Ovary (tissue), 10 donors: ENCODE measurements at places on chromosomes 6 and 20.

DNA sequence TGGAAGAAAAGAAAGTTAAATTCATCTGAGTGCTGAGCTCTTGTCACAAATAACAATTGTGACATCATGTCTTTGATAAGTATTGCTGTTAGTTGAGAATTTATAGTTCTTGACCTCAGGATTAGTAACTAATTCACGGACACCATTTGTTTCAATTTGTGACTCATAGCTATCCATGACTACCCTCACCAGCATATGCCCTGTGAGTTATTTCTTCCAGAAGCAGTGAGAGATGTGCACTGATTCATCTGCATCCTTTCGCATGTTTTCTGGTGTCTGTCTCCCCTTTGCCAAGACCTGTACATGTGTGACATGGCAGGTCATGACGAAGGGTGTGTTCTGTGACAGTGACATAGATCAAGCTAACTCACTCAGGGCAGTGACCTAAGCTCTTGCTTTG, 86.9 kb downstream of the SOBP start:
- no peak for DNase-seq

DNA sequence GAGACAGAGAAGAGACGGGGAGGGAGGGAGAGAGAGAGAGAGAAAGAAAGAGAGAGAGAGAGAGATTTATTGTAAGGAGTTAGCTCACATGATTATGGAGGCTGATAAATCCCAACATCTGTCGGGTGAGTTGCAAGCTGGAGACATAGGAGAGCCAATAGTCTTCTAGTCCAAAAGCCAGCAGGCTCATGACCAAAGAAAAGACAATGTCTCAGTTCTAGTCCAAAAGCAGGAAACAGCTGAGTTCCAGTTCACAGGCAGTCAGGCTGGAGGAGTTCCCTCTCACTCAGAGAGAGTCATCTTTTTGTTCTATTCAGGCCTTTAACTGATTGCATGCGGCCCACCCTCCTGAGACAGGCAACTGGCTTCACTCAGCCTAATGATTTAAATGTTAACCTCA, 416.6 kb downstream of the PREX1 start:
- no peak for DNase-seq

GRCh38 chr6:45567879-45568278, 190.1 kb upstream of the SUPT3H start:
- DNase-seq: no peak

- DNase-seq: no peak
Observed at GRCh38 chr6:160249671-160250070, 8.9 kb downstream of the SLC22A2 start.

DNA sequence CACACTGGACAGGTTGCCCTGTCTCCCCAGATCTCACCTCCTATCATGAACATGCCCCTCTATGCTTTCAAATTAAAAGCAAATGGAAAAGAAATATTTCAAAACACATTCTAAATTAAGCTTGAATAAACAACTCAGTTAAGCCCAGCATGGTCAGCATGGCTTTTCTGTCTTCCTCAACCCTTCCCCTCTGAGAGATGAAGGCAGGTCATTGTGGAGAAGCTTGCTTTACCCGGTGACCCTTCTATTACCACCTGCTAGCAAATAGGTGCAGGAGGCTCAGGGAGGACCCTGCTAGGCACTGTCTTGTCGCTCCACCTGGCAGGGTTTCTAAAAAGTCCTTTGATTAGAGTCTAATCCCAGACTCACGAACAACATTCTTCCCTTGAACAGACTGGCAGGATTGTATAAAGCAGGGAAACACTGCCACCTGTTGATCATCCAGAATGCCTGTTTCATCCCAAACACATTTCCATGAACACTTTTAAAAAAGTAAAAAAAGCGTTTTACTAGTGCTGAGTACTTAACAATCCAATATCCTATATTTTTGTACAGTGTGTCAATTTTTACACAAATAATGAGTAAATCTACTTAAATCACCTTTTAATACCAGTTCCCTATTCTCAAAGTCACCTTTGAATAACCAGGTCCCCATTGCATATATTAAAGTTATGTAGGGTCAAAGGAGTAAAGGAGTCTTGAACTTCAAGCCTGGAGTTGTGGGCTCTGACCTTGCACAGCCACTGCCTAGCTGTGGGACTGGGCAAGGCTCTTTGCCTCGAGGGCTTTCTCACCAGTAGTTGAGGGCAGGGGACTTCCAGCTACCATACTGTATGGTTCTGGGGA, 75.5 kb downstream of the GPR6 start:
- peak; percentile 53 for DNase-seq

- no peak for DNase-seq
Observed at GRCh38 chr20:34022839-34023234, 29.1 kb downstream of the RALY start.

DNA sequence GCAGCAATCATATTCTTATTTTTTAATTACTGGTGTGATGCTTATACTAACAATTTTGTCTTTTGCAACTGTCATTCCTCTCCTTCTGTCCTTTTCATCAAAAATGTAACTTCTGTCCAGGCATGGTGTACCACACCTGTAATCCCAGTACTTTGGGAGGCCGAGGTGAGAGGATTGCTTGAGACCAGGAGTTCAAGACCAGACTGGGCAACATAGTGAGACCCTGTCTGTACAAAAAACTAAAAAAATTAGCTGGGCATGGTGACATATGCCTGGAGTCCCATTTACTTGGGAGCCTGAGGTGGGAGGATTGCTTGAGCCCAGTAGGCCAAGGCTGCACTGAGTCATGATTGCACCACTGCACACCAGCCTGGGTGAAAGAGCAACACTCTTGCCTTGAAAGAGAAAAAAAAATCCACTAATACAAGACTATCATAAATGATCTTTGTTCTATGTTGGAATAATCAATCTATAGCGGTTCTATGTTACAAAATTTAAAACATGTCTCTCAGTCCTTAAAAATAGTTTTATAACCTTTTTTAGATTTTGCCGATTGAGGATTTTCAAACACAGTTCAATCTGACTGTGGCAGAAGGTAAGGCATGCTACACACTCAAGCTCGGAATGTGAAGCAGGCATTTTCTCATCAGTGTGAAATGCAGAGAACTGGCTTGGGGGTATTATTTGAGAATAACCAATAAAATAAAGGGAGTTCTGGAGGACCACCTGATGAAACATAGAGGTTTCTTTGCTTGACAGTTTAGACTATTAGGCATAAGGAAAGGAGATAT, 70.4 kb downstream of the ENPP1 start:
- DNase-seq: no peak

DNA sequence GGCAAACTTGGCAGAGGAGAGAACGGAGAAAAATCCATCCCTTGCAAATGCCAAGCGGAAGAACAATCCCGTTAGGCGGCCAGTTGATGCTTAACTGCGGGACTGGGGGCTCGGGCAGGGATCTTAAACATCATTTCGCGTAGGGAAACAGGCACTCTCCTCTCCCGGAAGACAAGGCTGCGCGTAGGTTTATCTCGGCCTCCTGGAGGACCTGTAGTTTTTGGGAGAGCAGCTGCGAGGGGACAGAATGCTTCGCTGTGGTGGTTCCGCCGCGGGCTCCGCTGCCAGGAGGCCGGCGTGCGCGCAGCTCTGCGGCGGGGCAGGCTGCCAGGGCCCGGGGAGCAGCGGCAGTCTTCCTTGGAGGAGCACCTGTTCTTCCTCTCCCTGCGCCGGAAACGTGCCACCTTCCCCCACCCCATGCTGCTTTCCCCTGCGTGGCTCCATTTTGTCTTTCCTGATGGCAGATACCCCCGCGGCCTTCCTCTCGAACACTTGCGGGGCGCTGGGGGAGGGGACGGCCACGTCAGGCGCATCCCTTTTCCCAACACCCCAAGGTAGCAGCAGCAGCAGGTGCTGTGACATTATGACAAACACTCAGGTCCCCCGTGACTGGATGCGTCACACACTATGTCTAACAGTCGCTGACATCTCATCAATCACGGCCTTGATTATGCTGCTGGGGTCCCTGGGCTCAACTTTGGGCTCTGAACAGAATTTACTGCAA, 230.7 kb upstream of the BTBD3 start:
- DNase-seq: no peak

DNA sequence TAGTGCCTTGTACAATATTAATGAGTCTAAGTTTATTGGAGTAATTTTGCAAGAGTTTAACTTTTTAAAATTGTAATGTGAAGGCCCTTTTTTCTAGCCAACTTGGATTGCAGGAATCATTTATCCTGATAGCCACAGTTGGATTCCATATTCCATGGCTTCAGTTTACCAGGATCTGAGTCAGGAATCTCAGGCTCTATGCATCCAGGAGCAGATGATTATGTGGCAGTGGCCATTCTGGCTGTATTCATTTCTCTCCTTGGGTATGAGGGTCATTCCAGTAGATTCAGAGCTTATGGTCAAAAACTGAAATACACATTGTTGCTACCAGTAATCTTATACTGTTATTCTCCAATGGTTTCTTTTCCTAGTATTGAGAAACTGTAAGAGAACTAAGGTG, 2.9 kb downstream of the AIG1 start:
- DNase-seq: no peak

GRCh38 chr6:16684896-16685554, 76.2 kb downstream of the ATXN1 start:
- no peak for DNase-seq

- DNase-seq: no peak
Observed at GRCh38 chr6:167807756-167808155, 19.0 kb upstream of the AFDN start.

- no peak for DNase-seq
Observed at GRCh38 chr6:166173281-166173951, 5.8 kb upstream of the TBXT start.

GRCh38 chr6:54860739-54861138, 14.2 kb downstream of the FAM83B start:
- DNase-seq: no peak

DNA sequence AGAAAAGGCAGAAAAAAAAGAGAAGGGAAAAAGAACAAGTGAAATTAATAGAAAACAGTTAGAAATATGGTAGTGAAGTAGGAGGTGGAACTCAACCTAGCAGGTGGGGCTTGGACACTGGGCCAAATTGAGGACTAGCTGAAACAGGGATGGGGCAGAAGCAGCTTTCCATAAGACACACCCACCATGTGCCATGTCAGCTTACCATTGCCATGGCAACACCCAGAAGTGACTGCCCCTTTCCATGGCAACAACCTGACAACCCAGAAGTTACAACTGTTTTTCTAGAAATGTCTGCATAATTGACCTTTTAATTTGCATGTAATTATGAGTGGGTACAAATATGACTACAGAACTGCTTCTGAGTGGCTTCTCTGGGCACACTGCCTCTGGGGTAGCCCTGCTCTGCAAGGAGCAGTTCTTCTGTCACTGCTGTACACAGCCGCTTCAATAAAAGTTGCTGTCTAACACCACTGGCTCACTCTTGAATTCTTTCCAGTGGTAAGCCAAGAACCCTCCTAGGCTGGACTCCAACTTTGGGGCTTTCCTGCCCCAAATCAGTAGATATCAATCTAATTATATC, 35.9 kb upstream of the SLC24A3 start:
- no peak for DNase-seq

- no peak for DNase-seq
Observed at GRCh38 chr6:128452713-128453112, 67.7 kb downstream of the PTPRK start.

DNA sequence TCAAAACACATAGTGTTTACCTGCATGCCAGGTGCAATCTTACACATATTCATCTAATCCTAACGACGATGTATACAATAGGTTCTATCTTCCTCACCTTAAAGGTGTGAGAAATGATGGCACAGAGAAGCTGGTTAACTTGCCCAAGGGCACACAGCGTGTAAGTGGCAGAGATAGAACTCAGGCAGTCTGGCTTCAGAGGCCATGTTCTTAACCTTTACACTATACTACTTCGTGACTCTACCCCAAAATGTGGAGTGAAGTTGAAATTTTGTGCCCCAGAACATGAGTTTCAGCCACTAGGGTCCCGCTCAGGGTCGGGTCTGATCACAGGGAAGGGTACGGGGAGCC, 584 bp downstream of the VPS52 start:
- DNase-seq: no peak

GRCh38 chr20:48480216-48480772, 347.5 kb downstream of the PREX1 start:
- DNase-seq: no peak

DNA sequence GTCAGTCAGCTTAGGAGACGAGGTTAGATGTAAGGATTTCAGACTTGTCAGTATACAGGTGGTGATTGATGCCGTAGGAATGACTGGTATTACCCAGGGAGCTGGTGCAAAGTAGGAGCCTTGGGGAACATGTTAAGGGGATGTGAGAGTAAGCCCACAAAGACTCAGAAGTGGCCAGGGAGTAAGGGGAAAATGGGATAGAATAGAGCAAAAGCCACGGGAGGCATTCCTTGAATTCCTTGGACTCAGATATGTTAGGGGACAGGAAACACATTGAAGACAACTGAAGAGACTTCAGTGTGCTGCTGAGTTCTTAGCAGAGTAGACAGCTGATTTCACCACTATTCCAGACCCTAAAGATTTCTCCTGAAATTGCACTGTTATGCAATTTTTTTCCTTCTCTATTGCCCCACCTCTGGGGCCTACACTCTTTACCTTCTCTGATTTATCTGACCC, 1.2 kb upstream of the ACAT2 start:
- no peak for DNase-seq

GRCh38 chr20:5835321-5835821, 85.2 kb downstream of the SHLD1 start:
- DNase-seq: peak; percentile 31

DNA sequence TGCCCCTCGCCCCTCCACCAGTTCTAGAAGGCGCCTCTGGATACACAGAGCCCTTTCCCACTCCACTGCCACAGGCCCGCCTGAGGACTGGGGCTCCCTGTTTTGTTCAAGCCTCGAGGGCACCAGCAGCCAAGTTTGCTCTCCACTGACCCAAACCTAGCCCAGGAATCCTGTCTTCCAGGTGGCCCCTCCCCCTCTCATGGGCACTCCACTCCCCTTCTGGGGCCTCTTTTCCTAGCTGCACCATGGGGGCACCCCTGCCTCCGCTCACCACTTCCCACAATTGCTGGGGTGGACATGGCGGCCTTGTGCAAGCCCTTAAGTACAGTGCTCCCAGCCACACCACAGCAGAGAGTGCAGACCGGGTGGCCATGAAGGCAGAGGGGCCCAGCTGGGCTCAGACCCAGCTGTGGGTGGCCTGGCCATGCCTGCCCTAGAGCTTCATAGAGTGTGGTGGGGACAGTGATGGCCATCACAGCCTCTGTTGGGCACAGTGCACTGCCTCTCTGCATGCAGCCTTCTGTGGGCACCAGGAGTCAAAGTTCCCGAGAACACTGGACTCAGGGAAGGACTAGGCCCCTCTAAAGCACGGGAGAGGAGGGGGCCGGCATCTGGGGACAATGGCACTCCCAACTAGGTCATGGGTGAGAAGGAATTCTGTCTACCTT, 1.3 kb downstream of the MYL9 start:
- DNase-seq: no peak
